AG08395 (cell line): ENCODE measurements at places on chromosomes 7 and 10.

DNA sequence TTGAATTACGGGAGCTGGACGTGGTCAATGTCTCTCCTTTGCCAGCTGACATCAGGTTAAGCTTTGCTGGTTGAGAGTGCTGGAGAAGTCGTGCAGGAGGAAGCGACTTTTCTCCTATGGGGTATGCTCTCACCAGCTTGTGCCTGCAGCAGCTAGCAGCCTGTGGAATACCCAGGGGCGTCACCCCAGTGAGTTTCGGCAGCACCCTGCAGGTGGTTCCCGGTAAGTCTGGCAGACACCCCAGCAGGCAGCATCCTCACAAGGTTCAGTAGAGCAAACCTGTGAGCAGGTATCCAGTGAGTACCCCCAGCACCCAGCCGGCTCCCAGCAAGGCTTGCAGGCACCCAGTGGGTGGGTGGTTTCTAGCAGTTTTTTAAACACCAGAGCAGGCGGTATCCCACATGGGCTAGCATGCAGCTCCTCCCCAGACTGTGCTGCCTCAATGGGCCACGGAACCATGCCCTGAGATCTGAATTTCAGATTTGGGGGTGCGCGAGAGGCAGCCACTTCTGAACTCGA, 74.8 kb upstream of the SVIL start:
- DNase-seq: no peak

DNA sequence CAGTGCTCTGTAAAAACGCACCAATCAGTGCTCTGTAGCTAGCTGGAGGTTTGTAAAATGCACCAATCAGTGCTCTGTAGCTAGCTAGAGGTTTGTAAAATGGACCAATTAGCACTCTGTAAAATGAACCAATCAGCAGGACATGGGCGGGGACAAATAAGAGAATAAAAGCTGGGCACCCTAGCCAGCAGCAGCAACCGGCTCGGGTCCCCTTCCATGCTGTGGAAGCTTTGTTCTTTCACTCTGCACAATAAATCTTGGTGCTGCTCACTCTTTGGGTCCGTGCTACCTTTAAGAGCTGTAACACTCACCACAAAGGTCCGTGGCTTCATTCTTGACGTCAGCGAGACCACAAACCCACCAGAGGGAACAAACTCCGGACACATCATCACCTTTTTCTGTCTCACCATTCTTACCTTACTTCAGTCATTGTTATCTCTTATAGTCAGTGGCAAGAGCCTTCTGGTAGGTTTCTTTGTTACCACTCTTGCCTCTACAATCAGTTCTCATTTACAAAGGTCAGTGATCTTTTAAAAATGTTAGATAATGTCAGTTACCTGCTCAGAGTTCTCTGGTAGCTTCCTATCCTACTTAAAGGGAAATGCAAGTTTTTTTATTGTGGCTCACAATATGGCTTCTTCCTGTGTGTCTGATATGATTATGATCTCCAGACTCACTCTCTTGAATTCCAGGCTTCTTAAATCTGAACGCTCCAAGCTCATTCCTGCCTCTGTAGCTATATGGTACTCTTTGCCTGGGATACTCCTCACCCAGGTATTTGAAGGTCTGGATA, 4.5 kb downstream of the STAM start:
- no peak for DNase-seq

- peak; percentile 61 for DNase-seq
Observed at GRCh38 chr7:144019457-144019856, 19.3 kb downstream of the OR6B1 start.

GRCh38 chr10:71848325-71849275, 2.5 kb downstream of the PSAP start:
- no peak for DNase-seq

DNA sequence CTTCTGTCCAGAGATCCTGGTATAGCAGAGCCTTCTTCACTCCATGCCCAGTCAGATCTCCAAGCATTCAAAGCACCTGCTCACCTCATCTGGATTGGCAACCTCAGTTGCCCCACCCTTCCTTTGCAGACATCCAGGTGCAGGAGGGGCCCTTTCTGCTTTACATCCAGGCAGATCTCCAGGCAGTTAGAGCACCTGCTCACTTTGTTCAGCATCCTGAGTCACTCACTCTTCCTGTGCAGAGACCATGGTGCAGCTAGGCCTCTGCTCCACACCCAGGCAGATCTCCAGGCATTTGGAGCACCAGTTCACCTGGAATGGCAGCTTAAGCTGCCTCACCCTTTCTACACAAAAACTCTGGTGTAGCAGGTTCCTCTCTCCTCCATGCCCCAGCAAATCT, 153.1 kb downstream of the CDK14 start:
- no peak for DNase-seq

DNA sequence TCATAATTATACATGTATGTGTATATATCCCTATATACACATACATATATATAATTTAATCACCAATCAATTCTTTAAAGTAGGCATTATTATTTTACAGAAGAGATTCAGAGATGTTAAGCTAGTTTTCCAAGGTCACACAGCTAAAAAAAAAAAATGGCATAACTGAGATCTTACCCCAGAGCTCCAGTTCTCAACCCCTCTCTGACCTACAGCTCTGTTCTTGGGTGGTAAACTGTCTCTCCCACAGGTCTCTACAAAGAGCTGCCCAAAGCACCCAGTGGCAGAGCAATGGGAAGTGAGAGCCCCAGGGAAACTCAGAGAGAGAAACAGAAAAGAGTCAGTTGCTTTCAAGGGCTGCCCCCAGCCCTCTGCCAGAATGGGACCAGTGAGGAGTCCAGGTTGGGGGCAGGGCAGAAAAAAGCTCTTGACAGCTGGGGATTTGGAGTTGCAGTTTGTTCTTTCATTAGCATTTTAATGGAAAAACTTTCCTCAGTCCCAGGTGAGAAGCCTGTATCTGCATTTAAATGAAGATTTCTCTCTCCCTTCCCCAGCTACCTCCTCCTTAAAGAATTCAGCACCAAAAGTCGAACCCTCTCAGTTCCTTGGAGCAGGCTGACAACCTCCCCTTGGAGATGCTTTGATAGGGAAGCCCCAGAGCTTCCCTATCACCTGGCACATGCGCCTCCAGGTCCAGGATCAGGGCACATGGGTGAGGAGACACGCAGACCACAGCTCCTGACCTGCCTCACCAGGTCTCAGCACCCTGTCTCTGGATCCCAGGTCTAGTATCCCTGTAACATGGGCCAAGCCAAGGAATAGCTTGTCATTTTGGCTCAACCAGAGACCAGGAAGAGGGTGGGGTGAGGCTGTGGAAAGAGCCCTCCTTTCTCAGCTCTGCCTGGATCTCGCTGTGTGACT, 388.1 kb downstream of the PLXNA4 start:
- DNase-seq: no peak

GRCh38 chr10:85177767-85178166, 849.4 kb downstream of the CCSER2 start:
- no peak for DNase-seq

DNA sequence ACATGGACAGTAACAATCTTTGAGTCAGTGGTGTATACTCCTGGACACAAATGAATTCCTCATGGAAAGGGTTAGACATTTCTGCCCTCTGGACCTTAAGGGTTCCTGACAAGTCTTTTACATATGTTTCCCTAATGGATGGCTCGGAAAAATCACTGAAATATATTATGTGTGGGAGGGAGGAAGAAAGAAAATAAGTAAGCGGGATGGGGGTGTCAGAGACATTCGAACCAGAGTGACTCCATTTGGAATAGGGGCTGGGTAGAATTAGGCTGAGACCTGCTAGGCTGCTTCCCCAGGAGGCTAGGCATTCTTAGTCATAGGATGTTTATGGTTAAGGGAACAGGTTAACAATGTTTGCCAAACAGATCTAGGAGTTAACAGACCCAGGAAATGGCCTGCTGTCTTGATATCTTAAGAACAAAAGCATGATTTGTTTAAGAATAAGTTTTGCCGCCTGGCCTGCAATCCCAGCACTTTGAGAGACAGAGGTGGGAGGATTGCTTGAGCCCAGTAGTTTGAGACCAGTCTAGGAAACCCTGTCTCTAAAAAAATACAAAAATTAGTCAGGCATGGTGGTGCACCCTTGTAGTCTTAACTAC, 1241.7 kb downstream of the TYW1 start:
- DNase-seq: no peak

GRCh38 chr10:10872764-10873163, 144.9 kb upstream of the CELF2 start:
- DNase-seq: peak; percentile 3

- DNase-seq: peak; percentile 45
Observed at GRCh38 chr7:69739931-69740431, 141.7 kb downstream of the AUTS2 start.

DNA sequence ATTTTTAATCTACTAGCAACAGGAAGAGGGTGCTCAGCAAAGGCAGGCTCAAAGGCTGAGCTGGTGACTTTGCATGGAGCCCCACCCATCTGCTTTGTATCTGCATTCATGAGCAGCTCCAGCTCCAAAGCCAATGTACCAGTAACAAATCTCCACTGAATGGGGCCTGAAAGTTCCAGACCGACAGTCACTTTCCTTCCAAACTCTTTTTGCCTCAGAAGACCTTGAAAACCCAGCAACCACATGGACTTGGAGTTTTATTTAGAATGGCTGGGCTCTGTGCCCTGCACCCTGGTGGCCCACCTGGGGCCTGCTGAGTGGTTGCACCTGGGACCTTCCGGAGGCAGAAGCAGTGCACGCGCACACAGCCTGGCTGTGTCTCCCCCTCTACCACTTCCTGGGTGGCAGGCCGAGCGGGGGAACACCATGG, 195.0 kb upstream of the PLXNA4 start:
- DNase-seq: peak; percentile 63

DNA sequence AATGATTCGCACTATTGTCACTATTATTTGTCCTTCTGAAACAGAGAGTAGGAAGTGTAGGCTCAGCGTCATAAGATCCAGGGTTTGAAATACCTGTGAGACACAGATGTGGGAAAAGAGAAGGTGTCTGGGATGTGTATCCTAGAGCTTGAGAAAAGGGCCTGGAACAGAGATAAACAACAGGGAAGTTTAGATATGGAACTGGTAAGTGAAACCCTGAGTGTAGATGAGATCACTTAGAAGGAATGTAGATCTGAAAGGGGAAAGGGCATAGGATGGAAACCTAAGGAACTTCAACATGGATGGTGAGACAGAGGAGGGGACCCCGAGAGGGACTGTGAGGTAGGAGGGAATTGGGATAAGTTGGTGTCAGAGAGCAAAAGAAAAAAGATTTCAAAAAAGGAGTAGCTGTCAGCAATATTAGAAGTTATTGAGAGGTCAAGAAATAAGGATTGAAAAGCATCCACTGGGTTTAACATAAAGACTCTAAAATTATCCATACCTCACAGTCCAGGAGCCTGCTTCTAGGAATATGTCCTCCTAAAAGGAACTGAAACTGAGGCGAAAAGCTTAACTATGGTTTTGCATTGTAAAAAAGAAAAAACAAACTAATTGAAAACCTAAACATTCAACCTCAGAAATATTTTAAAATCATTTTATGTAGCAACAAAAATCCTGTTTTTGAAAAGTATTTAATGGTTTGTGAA, 119.2 kb upstream of the NPVF start:
- no peak for DNase-seq

DNA sequence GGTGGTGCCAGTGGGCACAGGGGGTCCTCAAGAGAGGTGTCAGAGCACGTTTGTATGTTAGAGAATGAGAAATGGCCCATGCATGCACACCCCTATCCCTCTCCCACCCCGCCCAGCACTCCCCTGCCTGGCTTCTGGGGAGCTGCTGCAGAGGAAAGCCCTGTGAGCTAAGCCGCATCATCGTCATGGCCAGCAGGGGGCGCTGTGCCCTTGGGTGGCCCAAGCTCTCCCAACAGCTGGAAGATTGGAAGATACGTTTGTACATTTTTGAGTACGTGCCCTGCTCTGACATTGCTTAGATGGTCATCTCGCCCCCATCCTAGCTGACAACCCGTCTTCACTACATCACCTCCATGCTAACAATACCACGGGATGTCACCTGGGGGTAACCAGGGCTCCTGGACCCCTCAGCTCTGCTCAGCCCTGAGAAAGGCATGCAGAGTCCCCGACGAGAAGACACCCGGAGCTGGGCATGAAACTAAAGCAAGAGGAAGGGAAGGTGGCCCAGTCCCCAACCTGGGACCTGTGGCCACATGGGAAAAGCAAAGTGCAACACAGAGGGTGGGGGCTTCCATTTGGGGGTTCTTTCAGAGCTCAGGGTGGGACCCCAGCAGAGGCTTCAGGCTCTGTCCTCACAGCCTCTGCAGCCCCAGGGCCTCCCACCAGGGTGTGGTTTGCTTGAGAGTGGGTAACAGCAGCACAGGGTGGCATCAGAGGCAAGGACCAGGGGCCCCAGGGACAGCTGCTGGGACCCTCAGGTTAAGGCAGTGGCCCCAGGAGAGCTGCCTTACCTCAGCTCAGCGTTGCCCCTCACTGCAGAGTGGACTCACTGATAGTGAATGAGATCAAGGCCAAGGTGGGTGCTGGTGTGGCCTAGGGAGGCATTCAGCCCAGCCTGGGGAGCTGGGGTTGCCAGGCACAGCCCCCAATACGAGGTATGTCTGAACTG, 136.6 kb downstream of the PTPN20 start:
- DNase-seq: peak; percentile 75

GRCh38 chr7:103795787-103796186, 193.7 kb downstream of the RELN start:
- no peak for DNase-seq

GRCh38 chr10:6474871-6475270, 105.2 kb downstream of the PRKCQ start:
- DNase-seq: no peak

- no peak for DNase-seq
Observed at GRCh38 chr10:47029181-47030009, 118.2 kb downstream of the PTPN20 start.
